Fibroblast of the aortic adventitia (primary cell): ENCODE measurements at places on chromosomes 5 and 9.

- DNase-seq: no peak
These were observed 12.5 kb downstream of the RFX3 start for GRCh38 chr9:3513265-3513818.

GRCh38 chr5:96528826-96529474 is 95.9 kb upstream of the PCSK1 start:
- DNase-seq: no peak

- no peak for DNase-seq
These were observed 79.4 kb downstream of the PAM start for GRCh38 chr5:102834438-102834964.

- DNase-seq: peak; percentile 79
These were observed 43.6 kb downstream of the JADE2 start for GRCh38 chr5:134568761-134569695.

DNA sequence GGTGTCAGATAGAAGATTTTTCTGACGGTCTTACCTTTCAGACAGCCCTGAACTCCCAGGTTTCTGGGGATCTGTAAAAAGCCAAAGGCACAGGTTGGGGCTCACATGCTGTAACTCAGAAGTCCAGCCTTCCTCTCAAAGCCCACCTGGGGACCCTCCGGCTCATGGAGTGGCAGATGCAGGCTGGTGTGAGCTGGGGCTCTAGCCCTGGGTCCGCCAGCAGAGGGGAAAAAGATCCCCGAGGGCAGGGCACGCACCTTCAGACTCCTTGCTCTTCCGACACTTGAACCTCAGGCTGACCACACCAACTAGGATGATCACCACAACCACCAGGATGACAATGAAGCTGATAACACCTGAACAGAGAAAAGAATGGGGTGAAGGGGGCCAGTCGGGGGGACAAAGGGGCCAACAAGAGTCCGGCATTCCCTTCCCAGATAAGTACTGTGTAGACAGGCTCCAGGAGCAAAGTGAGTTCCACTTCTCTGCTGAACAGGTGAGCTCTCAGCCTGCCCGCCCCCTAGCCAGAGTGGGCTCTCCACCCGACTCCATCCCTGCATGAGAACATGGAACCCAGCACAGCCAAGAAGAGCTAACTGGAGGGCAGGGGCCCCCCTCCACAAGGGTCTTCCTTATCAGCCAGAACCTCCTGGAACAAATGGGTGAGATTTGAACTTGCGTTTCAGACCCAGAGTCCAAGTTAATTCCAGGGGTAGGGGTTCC is 7.8 kb downstream of the ECSCR start:
- no peak for DNase-seq

DNA sequence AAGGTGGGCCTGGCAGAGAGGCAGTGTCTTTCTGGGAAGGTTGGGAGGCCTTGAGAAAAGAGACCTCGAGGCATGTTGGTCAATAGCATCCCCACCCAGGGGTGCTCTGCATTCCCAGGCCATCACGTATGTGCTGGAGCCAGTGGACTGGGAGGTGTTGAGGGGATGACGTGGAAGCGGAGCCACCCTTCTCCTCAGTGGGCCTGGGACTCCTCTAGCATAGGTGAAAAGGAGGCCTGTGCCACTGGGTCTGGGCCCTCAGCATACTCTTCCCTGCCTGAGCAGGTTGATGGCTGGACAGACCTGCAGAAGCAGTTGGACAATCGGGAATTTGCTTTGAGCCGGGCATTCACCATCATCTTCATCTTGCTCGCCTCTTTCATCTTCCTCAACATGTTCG is 25.5 kb downstream of the PITX1 start:
- no peak for DNase-seq

DNA sequence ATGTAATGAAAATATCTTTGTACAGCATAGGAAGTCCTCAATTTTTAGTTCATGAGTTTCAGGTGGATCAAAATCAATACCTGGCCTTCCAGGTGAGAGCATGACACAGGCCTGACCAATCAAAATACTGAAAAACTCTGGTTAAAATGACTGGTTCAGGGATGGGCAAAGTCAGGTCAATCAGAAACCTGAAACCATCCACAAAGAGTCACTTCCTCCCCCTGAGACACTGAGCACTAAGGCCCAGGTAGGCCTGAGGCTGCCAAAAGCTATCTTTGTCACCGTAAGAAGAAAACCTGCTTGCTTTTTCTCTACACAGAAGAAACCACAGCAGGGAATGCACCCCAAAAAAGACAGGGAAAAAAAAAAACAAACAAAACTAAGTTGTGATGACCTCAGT is 444.8 kb downstream of the TLR4 start:
- DNase-seq: no peak

GRCh38 chr5:77230727-77231470 is 20.4 kb downstream of the PDE8B start:
- DNase-seq: no peak

- DNase-seq: no peak
These were observed 7.0 kb upstream of the MOCS2 start for GRCh38 chr5:53116597-53116996.

- no peak for DNase-seq
These were observed 14.2 kb downstream of the AHRR start for GRCh38 chr5:335740-336038.

DNA sequence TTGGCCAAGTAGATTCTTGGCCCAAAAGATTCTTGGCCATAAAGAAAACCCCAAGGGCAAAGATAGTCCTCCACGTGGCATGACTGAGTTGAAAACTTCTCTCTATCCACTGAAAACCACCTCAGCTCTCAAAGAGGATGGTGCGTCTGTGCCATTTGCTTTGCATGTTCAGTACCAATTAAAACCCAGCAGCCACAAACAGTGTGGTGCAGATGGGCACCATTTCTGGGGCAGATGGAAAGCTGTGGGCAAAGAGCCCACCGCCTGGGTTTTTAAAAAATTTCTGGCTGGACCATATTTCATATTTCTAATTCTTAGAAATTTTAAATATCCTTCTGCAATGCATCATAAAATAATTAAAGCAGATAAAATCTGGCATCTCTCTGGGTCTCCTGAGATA is 84.5 kb upstream of the PUM3 start:
- no peak for DNase-seq

DNA sequence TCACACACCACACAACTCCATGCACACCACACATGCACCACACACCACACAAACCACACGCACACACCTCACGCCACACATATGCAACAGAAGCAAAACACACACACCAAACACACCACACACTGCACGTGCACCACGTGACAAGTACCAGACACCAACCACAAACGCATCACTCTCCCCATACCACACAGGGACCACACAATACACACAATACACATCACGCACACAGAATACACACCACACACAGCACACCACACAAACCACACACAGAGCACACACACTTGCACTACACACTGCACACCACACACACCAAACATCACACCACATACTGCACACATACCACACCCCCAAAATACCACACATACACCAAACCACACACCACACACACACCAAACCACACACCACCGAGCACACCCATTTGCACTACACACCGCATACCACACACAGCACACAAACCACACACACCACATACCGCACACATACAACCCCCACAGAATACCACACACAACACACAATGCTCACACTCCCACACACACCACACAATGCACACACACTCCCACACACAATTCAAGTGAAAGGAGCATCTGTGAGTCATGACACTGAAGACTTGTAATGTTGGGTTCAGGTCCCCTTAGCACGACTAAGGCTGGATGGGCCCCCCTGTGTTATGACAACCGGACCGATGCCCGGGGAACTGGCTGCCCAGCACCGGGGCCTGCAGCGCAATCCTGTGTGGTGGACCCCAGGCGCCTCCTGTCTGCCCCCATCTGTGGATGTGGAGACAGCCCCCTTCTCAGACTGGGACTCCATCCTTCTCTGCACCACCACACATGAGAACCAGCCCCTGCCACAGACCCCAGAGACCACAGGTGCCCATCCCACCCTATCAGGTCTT is 6.0 kb upstream of the ZDHHC11 start:
- no peak for DNase-seq

- DNase-seq: no peak
These were observed 5.5 kb downstream of the ARHGEF37 start for GRCh38 chr5:149586708-149587318.

- DNase-seq: peak; percentile 58
These were observed 44.4 kb upstream of the RASGRF2 start for GRCh38 chr5:80915716-80916115.

DNA sequence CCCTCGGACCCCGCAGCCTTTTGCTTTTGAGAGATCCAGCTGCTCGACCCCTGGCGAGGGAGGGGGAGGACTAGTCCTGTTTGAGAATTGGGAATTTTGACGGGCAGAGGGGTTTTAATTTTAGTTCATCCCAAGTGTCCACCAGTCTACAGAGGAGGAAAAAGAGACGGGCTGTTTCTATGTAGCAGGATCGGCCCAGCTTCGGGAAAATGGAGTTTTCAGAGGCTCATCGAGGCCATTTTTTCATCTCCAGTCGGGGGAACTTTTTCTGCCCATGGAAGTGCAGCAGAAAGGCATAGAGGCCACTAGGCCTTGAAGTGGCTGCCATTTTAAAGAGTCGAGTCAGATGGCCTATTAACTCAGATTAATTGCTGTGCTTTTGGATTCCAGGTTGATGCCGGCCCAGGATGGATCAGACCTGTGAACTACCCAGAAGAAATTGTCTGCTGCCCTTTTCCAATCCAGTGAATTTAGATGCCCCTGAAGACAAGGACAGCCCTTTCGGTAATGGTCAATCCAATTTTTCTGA is 1.2 kb downstream of the NSD1 start:
- peak; percentile 29 for DNase-seq

DNA sequence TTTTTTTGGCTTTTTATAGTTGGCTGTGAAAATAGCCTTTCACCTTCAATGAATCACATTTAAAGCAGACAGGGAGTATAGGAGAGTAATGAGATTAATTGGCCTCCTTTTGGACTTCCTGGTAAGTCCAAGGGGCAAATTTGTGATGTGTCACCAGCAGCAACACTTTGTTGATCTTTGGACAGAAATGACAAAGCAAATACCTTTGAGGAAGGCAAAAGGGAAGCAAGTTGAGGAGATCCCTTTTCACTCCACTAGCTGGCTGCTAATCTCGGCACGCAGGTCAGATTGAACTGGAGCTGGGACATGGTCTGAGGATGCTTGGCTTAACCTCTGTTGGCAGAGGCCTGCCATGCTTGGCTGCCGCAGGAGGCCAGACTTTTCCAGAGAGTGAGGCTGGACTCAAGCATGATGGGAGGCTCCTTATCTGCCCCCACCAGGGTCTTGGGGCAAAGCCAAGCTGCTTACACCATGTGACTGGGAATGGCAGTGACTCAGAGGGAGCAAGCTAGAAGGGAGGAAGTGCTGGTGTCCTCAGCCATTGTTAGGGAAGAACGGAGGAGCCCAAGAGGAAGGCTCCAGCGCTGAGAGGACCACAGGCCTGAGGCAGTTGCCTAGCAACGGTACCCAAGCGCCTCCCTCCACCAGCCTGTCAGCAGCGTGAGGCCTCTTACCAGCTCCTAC is 174.5 kb upstream of the MAP1B start:
- peak; percentile 97 for DNase-seq

- DNase-seq: no peak
These were observed 91.9 kb downstream of the CEMIP2 start for GRCh38 chr9:71676460-71676859.

- DNase-seq: no peak
These were observed 211.3 kb upstream of the FBN2 start for GRCh38 chr5:128749136-128749898.

- peak; percentile 4 for DNase-seq
These were observed 251.0 kb downstream of the DENND1A start for GRCh38 chr9:123678878-123679329.

GRCh38 chr5:60457233-60457632 is 242.7 kb downstream of the DEPDC1B start:
- DNase-seq: peak; percentile 29

DNA sequence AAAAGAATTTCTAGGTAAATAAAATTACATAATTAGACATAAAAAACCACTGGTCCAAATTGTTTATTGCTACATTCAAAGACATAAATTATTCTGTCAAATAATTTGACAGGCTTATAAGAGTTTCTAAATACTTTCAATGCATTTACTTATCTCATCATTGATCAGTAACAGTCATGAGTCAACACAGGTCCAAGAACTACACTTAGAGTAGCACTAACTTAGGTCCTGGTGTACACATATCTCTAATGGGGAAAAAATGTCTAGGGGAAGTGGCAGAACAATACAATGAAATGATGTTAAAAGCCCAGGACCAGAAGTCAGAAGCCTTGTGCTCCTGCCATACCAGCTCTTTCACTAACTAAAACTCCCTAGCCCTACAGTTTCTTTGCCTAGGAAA is 96.5 kb upstream of the SLCO6A1 start:
- DNase-seq: no peak

DNA sequence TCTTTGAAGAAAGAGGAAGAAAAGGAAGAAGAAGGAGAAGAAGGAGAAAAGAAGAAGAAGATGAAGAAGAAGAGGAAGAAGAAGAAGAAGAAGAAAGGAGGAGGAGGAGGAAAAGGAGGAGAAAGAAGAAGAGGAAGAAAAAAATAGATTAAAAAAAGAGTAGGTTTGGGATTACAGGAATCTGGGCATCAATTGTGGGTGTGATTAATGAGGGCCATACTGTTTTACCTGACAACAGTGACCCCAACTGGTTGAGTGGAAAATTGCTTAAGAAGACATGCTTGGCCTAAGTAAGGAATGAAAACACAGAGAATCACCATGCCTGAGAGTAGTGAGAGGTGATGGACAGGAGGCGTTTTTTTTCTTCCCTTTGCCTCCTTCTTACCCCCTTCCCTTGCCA is 114.6 kb downstream of the FAM170A start:
- DNase-seq: peak; percentile 40

DNA sequence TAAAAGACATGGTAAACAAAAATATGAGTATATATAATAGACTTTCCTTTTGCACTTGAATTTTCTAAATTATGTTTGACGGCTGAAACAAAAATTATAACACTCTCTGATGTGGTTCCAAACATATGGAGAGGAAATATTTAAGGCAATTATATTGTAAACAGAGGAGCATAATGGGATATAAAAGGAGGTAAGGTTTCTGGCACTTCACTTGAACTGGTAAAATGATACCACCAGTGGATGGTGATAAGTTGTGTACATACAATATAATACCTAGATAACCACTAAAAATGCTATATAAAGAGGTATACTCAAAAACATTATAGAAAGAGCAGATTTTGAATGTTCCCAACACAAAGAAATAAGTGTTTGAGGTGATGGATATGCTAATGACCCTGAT is 192.9 kb upstream of the RAD23B start:
- no peak for DNase-seq

GRCh38 chr9:94672811-94673487 is 33.6 kb upstream of the FBP1 start:
- peak; percentile 78 for DNase-seq

GRCh38 chr9:97559111-97559514 is 57.6 kb downstream of the TMOD1 start:
- DNase-seq: no peak

- no peak for DNase-seq
These were observed 132.7 kb downstream of the MAPKAP1 start for GRCh38 chr9:125574126-125574877.

- no peak for DNase-seq
These were observed 30.5 kb downstream of the XRCC4 start for GRCh38 chr5:83107692-83108420.

GRCh38 chr9:130023144-130023787 is 19.7 kb downstream of the FNBP1 start:
- peak; percentile 36 for DNase-seq
